ENCODE measurements at places on chromosomes 13 and 19.

DNA sequence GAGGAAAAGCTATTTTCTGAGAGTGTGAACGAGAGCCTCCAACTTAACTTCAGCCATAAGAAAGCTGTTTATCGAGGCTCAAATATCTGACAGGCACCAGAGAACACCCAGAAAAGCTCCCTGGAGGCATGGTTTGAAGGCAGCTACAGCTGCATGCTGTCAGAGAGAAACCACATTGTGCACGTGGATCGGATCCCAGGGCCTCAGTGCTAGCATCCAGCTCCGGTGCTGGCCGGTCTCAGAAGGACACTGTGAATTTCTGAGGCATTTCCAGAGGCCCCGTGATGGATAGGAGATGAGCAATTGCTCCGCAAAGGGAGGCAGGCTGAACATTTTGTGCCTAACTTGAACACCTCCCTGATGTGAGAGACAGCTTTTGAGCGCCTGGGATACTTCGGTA, 315.7 kb downstream of the FGF9 start:
- DNase-seq: no peak

GRCh38 chr13:90105276-90105675, 1242.2 kb upstream of the MIR17HG start:
- DNase-seq: no peak

- no peak for DNase-seq
Observed at GRCh38 chr13:42745655-42746054, 35.7 kb upstream of the FAM216B start.

DNA sequence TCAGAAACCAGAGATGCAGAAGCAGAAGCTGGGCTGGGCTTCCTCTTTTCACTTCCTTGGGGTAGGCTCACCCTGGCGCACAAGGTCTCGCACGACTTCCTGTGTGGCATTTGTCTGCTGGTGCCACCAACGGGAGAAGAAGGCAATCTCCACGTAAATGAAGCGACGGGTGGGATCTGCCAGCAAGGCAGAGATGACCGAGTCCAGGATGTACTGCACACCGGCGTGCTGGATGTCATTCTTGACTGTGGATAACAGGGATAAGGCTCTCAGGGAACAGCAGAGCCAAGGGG, 1.3 kb downstream of the MAN2B1 start:
- DNase-seq: no peak

DNA sequence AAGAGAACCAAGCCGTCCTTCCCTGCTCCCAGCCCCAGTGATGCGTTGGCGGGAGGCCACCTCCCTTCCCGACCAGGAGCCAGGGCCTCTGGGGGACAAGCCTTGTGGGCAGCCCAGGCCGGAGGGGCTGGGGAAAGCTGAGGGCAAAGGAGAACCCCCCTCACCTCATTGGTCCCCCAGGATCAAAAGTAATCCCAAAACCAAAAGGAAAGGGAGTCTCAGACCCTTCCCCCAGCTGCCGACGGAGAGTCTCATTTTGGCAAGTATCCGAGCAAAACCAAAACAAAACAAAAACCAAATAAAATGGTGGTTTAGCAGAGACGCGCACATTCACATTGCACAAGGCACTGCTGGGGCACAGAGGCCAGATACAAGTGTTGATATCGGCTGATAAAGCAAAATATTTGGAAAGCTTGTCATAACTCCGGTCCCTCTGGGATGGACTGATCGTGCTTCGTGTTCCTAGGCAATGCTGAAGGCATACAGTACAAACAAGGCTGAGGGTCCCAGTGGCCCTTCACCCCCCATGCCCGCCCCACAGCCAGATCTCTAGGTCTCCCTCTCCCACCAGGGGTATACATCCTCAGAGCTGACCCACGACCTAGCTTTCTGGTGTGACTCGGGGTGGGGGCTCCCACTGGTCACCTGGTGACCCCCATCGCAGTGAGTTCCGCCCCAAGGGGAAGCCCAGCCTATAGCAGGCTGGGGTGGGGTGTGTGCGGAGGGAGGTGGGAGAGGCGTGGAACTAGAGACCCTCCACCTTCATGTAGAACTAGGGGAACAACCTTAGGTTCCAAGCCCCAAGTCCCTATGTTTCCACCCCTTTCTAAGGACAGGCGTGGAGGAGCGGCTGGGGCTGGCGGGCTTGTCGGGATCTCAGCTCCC, 2.1 kb downstream of the CEBPA start:
- DNase-seq: no peak

DNA sequence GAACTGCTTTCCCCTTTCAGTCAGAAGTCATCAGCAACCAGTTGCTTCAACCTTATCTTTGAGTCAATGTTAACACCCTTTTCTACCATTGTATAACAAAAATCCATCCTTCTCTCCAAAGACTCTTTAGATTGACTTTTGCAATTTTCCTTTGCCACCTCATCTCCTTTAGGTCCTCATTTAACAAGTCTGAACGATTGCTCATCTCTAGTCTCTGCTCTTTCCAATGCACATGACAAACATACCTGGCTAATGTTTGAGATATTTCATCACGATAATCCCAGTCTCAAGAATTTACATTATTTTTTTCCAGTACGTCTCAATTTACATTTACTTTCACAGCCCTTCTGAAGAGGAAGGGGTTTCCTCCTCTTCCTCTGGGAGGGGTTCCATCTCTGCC, 127.5 kb downstream of the KLF12 start:
- DNase-seq: no peak

- no peak for DNase-seq
Observed at GRCh38 chr13:73972545-73972944, 161.7 kb downstream of the KLF12 start.

DNA sequence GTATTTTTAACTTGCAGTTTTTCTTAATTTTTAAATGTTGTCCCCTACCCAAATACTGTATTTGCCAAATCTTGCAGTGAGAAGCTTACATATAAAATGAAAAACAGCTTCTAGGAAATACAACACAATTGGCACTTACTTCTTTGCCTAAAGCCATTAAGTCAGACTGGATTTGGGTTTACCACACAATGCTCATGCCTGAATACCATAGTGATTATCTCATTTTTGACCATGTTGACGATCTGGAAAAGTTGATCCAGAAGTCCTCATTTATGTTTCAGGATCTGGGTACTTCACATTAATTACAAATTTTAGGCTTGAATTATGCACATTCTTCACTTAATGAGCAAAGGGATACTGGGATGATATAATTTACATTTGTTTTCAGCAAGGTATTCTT, 2.4 kb downstream of the RNF6 start:
- DNase-seq: no peak

DNA sequence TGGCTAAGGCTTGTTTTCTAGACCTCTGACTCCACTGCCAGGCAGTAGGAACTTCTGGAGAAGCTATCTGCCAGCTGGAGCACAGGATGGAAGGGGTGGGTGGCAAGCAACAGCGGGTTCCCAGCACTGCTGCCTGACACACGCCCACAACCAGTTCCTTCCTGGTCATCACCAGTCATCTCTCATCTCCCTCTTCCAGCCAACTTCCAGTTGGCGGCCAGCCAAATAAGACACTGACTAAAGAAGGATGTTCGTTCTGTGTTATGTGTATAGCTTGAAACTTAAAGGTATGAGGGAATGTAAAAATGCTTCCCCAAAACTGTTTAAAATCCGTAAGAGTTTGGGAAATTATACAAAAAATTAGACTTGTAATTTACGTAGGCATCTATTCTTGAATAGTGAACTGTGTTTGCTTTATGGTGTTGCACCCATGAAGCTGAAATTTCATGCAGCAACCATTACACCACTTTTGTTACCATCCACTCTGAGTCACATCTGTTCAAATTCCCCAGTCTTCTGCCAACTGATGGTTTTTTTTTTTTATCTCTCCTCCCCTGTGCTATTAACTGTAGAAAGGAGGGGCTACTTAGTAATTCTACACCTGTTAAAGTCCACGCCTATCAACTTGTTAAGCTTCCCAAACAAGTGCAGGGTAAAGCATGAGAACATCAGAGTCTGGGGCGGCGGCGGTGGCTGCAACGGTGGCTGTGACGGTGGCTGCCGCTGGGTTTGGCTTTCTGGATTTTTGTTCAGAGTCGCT, 86.2 kb upstream of the FRY start:
- no peak for DNase-seq

- DNase-seq: no peak
Observed at GRCh38 chr13:74027161-74027779, 106.9 kb downstream of the KLF12 start.

DNA sequence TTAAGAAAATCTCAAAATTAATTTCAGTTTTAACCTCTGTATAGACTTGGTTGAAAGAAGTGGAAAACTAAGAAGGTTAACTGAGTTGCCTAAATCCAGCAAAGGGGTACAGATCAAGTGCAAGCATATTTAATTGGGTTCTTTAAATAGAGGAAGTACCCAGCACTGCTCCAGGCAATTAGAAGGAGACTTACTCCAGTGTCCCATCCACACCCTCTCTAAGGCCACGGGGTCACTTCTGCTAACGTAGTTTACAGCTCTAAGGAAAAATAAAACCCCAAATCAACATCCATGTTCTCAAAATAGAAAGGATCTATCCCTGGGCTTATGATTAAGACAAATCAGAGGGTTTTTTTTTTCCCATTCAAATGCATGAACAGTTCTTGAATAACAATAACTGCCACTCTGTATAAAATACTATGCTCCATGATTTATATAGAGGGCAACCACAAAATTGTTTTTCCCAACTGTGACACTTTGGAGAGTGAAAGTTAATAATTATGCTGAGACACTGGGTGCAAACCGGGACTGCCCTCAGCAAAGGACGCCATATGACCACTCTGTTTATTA, 4.6 kb downstream of the FRY start:
- DNase-seq: no peak

- DNase-seq: no peak
Observed at GRCh38 chr19:58392945-58393724, 2.3 kb upstream of the RNF225 start.

Data from stimulated activated CD8-positive, alpha-beta memory T cell treated with anti-CD3 and anti-CD28 coated beads, Interleukin-2, amount 100 ng/mL, for 1 hour (primary cell).